ENCODE measurements at places on chromosomes 16 and 17.

DNA sequence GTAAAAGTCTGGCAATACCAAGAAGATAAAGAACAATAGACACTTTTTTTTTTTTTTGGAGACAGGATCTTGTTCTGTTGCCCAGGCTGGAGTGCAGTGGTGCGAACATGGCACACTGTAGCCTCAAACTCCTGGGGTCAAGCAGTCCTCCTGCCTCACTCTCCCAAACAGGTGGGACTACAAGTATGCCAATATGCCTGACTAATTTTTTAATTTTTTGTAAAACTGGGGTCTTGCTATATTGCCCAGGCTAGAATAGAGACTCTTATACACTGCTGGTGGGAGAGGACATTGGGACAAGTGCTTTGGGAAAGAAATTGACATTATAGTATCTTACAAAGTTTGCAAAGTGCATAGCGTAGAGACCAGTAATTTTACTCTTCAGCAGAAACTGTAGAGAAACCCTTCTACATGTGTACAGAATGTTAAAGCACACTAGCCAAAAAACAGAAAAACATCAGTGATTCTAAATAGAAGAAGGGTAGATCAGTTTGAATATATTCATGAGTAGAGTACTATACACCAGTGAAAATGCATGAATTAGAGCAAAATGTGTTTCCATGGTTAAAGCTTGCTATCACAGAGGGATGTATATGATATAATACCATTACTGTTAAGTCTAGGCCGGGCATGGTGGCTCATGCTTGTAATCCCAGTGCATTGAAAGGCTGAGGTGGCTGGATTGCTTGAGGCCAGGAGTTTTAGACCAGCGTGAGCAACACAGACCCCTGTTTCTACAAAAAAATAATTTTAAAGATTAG is 7.0 kb upstream of the EFNB3 start:
- DNase-seq: no peak

- DNase-seq: no peak
Observed at GRCh38 chr17:61884864-61885263, 21.5 kb upstream of the BRIP1 start.

GRCh38 chr16:27303256-27304100 is 10.3 kb upstream of the IL4R start:
- DNase-seq: no peak

- no peak for DNase-seq
Observed at GRCh38 chr17:14294876-14295275, 6.0 kb upstream of the HS3ST3B1 start.

DNA sequence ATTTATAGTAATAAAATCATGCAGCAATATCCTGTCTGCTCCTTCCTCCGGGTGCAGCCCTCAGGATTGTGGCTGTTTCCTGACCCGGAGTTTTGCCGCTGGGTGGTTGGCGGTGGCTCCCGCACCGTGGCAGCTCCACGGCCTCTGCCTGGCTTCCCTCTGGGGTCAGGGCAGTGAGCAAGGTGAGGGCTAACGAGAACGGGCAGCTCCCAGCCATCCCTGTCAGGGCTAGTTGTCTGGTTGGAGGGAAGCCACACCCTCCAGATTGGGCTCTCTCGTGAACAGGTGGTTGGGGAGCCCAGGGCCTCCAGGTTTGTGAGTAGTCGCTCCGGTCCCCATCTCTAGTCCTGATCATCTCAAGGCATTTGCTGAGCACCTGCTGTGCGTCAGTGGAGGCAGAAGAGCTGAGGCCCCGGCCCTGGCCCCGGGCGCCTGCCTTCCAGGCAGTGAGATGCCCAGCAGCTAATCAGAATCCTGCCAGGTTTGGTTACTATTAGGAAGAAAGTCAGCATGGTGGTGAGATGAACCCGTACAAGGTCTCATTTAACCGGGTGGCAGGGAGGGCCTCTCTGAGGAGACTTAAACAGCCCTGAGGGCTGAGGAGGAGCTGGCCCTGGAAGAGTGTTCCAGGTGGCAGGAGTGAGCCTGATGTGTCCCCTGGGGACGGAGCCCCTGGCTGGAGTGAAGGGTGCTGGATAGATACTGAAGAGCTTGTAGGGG is 2.3 kb upstream of the NUDT16L1 start:
- no peak for DNase-seq

GRCh38 chr16:528111-529011 is 849 bp downstream of the CAPN15 start:
- DNase-seq: peak; percentile 44

- DNase-seq: no peak
Observed at GRCh38 chr16:87178177-87178863, 138.9 kb downstream of the C16orf95 start.

GRCh38 chr16:49664221-49665215 is 191.4 kb downstream of the ZNF423 start:
- DNase-seq: no peak

GRCh38 chr17:79393358-79394052 is 217.3 kb downstream of the RBFOX3 start:
- DNase-seq: peak; percentile 80

- DNase-seq: no peak
Observed at GRCh38 chr17:82713071-82713723, 3.3 kb upstream of the FN3KRP start.

DNA sequence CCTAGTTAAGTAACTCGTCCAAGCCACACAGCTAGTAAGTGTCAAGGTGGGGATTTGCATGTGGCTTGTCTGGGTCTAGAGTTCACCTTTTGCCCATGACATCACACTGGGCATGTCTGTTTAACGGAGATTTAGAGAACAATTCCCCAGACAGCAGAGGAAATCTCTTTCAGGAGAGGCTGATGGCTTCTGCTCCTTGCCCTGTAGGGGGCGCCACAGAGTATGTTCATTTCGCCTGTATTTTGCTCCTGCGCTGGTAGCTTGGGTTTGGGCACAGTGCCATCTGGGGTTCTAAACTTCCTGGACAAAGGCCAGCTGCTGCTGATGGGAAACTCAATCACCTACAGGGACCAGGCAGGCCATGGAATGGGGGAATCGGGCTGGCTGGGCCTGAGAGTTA is 20.4 kb downstream of the OTOA start:
- peak; percentile 29 for DNase-seq

- DNase-seq: peak; percentile 81
Observed at GRCh38 chr17:81090361-81091136, 55.6 kb downstream of the BAIAP2 start.

- no peak for DNase-seq
Observed at GRCh38 chr16:21075252-21075651, 75.4 kb downstream of the DNAH3 start.

- DNase-seq: peak; percentile 83
Observed at GRCh38 chr17:46942441-46943217, 19.7 kb downstream of the GOSR2 start.

DNA sequence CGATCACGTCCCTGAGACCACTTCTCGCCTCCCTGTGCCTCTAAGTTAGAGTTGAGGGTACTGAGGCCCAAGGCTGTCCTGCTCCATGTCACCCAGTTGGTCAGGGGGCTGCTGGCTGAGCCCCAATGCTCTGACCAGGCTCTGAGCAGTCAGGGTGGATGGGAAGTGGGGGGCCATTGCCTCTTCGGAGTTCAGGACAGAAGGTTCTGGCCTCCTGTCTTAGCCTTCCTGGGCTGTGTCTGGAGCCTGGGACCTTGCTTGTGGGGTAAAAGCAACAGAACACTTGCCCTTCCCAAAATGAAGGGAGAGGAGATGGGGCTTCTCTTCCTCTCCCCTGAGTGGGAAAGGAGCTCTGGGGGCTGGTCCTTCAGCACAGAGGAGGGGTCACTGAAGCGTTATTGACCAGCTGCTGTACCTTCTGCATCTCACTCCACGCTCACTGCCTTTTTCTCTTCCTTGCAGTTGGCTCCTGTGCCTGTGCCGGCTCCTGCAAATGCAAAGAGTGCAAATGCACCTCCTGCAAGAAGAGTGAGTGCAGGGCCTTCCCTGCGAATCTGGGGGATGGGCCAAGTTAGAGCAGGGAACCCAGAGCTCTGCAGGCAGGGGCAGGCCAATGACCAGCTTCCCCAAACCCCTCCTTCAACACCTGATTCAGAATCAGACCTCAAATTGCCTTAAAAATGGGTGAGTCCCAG is 580 bp downstream of the MT1X start:
- no peak for DNase-seq

- no peak for DNase-seq
Observed at GRCh38 chr16:86616906-86617305, 38.6 kb downstream of the FOXL1 start.

- DNase-seq: no peak
Observed at GRCh38 chr16:67407176-67407787, 9.0 kb downstream of the ZDHHC1 start.

DNA sequence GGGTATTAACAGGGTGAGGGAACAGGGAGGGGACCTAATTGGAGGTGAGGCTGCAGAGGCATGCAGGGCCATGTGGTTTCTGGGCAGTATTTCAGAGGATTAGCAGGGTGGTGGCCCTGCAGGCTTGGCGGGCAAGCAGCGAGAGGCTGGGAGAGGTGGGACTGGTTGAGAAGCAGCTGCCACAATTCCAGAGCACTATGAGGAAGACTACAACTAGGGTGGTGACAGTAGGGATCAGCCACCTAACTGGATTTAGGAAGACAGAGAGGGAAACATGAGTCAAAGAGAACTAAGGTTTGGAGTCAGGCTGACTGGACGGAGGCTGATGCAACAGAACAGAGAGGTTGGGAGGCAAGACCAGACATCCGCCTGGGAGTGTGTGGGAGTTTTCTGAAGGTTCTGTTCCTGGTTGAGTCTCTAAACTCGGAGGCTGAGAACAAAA is 12.3 kb downstream of the ALOXE3 start:
- peak; percentile 65 for DNase-seq

DNA sequence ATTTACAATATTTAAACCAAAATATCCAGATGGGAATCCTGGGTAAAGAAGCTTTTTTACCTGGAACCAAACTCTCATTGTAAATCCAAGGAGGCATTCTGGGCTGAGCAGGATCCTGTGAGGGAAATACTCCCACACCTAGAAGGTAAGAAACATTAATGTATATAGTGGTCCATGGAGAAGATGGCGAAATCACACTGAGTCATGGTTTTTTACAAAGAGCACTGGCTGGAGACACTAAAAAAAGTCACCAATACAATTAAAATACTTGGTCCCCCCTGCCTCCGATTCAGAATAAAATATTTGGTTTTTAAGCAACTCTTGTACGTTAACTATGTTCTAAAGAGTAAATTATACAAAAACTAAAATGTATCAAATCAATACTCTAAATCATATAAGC is 32.9 kb downstream of the SYNRG start:
- DNase-seq: no peak

GRCh38 chr16:84178146-84178765 is 8.6 kb downstream of the TAF1C start:
- DNase-seq: no peak

- DNase-seq: no peak
Observed at GRCh38 chr16:18931756-18932155, 5.5 kb upstream of the SMG1 start.

DNA sequence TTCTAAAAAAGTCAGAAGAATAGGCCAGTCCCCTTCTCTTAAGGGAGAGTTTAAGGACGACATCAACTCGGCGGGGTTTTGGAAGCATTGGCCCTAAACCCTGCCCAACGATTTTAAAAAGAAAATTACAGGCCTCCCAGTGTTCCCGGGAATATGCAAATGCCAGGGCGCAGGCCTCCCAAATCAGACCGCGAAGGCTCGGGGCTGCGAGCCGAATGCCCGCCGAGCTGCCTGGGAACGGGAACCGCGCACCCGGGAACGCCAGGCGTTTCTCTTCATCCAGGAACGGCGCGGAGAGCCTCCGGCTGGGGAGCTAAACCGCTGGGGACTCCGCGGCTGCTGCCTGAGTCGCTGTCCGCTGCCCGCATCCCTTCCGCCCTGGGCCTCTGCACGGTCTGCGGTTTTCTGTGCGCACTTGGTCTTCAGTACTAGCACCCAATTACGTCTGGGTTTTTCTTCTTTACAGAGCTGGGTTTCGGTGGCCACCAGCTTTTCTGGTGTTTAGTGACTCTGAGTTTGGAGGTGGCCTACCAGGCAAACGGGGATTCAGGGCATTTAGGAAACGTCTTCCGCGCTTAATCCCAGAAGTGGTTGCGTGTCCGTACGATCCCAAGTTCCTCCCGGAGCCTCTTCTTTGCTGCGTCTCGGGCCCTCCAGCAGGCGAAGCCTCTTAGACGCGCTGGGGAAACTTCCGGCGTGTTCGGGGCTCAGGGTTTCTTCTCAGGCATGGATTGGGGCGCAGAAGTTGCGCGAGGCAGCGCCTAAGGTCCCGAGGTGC is 5.7 kb downstream of the IRX5 start:
- DNase-seq: no peak

- no peak for DNase-seq
Observed at GRCh38 chr17:73697872-73698271, 53.6 kb upstream of the SDK2 start.

DNA sequence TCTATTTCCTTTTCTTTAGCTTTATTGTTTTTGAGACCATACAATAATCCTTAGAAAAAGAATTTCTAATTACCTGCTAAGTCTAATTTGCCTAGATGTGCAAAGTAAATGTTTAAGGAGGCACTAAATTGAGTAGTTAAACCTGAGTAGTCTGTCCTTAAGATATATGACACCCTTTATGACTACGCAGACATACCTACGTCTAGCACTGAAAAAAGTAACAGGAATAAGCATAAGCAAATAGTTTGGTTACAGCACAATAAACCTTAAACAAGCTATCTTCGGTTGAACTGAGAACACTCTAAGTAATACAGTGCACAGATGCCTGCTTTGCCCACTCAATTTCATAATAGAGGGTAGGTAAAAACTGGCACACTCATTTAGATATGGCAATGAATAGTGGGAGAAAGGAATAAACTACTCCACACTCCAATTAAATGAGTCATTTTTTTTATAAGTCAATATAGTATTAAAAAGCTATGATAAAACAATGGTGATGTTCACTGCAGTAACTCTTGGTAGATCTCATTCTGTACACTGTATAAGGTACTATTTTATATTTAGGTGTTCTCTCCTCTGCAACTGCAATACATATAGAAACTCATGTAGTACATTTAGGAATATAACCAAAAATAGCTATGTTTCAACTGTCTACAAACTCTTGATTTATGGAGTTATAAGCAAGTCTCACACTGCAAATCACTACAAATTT is 19.7 kb upstream of the INTS2 start:
- DNase-seq: no peak

GRCh38 chr17:10119203-10120108 is 79.0 kb downstream of the GAS7 start:
- no peak for DNase-seq

DNA sequence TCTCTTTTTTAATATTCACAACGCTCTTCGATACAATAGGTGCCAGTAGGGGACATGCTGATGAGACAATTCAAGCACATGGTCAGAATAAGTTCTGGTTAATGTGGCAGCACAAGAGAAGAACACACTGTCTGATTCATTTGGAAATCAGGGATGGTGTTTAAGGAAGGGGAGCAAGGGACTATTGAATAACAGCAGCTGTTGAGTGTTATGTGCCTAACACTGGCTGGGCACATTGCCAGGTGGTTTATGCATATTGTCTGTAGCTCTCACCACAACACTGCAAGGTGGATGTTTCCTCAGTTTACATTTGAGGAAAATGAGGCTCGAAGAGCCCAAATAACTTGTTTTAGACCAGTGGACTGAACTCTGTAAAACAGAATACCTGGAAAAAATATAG is 44.2 kb downstream of the LYRM9 start:
- DNase-seq: no peak

GRCh38 chr17:16425698-16426659 is 10.6 kb downstream of the TRPV2 start:
- DNase-seq: no peak

Measured in OCI-M1 (cell line).